ENCODE measurements at places on chromosomes 3 and 15.

DNA sequence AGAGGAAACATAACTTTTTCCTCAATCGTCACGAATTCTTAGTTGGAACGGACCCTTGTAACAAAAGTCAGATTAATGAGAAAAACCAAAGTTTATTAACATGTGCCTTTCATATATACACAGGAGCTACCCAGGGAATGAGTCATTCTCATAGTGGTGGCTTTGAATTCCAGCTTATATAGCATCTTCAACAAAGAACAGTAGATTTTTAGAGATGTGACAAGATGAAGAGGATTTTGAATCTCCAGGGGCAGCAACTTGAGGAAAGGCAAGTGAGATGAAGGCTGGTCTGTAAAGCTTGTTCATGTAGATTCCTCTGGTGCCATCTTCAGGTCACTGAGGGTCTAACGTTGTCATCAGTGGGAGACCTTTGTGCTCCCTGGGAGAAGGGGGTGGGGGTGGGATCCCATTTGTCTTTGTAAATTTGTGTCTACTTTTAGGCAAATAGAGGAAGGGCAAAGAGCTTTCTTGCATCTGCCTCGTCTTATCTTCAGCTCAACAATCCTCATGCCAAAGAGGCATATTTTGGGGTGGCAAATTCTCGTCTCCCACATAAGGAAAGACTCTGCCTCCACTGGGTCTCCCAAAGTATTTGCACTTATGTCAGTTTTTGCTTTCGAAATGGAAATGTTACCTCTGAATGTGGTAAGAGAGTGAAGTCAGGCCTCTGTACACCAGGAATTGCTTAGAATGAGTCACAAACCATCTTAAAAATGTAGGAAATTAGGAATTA, 29.5 kb downstream of the CLEC3B start:
- DNase-seq: no peak

GRCh38 chr3:133494469-133494868, 79.0 kb upstream of the CDV3 start:
- no peak for DNase-seq

- peak; percentile 86 for DNase-seq
Measured at GRCh38 chr3:135329479-135329878, 534.4 kb downstream of the EPHB1 start.

- no peak for DNase-seq
Measured at GRCh38 chr3:113560831-113561623, 28.7 kb downstream of the SIDT1 start.

- no peak for DNase-seq
Measured at GRCh38 chr15:32784581-32784980, 66.8 kb downstream of the GREM1 start.

- no peak for DNase-seq
Measured at GRCh38 chr15:96362755-96363651, 32.5 kb downstream of the NR2F2 start.

DNA sequence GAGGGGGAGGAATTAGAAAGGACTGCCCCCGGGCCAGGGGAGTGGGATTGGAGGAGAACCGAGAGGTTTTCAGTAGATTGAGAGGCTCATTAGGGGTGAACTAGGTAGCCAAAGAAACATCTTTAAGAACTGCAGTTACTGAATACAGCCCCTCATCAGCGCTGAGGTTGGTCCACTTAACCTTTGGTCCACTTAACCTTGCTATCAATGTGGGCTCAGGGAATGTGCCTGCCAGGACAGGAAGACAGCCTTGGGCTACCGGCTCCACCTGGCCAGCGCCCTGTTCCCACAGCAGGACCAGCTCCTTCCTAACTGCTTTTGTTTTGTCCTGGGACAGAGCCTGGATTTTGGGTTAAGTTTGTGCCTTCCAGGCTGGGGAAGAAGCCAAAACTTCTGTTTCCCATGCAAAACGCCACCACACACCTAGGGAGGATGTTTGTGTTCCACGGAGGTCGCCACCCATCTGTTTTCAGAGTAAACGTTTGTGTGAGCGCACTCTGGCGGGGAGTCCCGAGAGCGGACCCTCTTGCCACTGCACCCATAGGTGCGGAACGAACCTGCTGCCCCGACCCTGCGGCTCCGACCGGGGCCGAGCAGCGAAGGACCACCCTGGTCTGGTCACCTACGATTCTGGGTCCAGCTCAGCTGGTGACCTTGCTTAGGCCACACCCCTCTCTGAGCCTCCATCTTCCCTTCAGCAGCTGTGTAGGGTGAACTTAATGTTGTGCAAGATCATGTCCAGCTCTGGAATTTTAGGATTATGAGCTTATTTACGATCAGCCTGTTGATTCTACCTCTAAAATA, 107.4 kb downstream of the VGLL4 start:
- no peak for DNase-seq

DNA sequence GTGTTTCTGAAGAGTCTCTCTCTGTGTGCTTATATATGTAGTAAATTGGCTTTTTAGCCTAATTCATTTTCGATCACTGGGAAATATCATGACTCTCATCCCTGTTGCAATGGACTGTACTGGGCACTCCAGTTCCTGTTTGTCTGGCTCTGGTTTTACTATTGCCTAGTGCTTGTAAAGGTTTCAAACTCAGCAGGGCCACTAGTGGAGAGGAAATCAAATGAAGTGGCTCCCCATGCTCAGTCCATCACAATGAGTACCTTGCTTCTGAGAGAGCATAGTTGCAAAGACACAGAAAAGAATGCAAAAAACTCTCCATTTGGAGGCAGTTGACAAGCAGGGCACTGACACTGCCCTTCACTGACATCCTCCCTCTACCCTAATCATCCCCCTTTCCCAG, 167.8 kb downstream of the TAFA4 start:
- no peak for DNase-seq

DNA sequence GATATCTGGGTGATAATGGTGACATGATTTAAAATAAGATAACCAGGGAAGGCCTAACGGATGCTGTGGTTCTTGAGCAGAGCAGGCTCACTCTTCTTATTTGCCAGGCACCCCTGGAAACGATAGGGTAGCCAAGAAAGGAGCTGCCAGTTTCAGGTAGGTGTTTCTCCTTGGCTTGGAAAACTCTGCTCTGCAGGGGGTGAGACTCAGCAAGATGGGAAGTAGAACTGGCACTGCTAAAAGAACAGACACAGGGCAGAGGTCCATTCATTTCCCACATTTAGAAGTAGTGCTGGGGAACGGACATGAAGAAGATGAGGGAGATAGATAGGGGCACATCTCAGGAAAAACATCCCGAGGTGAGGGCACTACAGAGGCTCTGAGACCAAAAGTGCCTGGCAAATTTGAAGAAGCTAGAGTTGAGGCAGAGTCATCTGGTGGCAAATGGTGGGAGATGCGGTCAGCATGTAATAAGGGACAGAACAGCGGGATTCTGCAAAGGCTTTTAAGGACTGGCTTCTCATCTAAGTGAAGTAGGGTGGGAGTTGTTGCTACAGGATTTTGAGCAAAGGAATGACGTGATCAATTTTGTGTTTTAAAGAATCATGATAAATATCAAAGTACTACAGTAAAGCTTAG, 323.4 kb upstream of the PLSCR5 start:
- no peak for DNase-seq

DNA sequence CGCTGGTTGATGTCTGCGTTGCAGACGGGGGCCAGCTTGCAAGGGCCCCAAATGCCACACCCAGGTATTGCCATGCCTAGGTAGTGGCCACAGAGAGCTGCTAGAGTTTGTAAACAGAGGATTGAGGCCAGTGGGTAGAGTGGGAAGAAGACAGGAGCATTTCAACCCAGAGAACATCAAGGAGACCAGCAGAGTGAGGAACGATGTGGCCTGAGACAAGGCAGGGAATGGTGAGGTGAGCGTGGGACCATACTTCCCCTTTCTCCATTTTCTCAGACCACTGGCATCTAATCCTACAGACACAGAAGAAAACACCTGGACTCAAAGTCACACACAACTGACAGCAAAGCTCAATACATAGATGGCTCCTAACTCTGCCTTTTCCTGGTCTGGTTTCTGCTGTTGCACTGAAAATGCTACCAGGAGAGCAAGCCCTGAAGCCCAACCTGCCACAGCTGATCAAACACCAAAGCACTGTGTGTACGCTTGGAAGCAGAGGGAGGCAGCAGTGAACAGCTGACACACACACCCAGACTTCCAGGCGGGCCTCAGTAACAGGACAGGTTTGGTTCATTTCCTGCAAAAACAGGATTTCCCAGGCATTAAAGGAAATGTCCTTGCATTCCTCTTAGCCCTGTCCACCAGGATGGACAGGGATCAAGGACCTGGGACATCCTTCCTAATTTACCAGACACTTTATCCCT, 1.6 kb downstream of the FAM174B start:
- peak; percentile 64 for DNase-seq

DNA sequence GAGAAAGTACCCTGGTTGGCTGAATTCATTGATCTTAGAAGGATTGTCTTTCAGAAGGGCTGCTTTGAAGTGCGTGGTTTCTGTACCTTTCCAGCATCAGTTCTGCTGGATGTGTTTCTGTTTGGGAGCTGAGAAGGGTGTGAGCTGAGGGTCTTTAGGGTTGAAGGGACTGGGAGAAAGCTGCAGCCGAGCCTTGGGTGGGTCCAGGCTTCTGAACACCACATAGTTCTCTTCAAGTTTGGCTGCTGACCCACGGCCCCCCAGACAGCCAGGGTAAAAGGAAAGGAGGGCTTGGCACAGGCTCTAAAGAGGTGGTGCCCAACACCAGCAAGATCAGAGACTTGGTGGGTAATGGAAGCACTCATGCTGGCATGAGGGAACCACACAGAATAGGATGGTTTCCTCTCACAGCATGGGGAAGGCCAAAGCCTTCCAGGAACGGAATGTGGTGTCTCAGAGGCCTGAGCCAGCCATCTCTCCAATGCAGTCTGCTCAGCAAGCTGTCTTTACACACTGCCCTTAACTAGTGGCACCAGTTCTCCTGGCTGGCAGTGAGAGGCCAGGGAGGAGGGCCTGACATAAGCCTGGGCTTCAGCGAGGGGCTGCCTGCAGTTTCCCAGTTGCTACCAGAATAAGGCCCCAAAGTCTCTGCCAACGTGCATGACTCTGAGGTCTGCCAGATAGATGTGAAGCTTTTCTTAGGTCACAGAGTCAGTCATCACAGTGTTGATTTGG, 239.0 kb upstream of the TRIM42 start:
- no peak for DNase-seq

- peak; percentile 70 for DNase-seq
Measured at GRCh38 chr15:68256675-68257450, 20.7 kb upstream of the FEM1B start.

DNA sequence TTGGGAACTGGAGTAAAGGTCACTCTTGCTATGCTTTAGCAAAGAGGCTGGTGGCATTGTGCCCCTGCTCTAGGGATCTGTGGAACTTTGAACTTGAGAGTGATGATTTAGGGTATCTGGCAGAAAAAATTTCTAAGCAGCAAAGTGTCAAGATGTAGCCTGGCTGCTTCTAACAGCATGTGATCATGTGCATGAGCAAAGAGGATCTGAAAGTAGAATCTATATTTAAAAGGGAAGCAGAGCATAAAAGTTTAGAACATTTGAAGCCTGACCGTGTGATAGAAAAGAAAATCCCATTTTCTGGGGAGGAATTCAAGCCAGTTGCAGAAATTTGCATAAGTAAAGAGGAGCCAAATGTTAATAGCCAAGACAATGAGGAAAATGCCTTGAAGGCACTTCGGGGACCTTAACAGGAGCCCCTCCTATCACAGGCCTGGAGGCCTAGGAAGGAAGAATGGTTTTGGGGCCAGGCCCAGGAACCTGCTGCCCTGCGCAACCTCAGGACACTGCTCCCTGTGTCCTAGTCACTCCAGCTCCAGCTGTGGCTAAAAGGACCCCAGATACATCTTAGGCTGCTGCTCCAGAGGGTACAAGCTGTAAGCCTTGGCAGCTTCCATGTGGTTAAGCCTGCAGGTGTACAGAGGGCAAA, 212.2 kb upstream of the LINGO1 start:
- no peak for DNase-seq

DNA sequence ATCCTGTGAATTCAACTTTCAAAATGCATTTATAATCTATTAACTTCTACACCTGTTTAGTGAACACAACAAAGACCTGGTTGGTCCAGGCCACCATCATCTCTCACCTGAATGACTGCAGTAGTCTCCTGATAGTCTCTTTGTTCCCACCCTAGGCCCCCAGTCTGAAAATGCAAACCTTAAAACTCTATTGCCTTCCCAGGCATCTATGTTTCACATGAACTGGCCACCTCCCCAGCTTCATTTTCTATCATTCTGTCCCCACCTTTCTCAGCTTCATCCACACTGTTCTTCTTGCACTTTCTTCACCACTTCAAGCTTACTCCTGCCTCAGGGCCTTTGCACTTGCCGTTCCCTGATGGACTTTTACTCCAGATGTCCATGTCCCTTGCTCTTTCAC, 45.0 kb downstream of the CLSTN2 start:
- DNase-seq: no peak

DNA sequence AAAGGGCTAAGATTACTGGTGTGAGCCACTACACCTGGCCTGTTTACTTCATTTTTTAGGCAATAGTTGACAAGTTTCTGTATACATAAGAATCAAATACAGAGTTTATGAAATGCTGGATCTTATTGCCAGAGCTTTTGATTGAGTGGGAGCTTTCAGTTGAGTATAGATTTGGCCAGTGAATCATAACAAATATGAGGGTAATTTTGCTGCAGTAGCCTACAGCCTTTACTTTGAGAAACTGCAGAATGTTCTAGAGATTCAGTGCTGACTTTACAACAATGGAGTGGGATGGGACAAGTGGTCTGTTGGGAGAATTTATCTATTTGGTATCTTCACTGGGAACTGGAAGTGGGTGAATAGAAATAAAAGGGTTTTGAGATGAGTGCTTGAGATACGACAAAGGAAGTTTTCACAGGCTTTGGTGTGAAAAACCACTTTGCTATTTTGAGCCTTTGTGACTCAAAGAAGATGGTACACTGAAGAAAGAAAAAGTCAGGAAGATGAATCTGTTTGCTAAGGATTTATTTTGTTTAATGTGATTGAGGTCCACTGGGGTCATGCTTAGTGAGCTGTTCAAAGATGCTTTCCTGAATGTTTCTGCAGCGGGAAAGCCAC, 227.8 kb downstream of the UBE2E2 start:
- no peak for DNase-seq

DNA sequence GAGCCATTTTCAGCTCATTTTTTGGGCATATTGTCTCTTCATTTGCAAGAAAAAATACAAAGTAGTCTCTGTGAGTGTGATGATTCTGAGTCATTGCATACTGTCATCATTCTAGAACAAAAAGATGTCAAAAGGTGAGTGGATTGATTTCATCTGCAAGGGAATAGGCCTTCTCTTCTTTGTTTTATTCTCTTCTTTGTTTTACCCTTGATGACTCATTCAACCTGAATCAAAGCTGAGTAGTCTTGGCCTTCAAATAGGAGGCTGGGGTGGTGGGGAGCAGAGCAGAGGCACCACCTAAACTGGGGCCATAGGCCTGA, 25.4 kb downstream of the CYP19A1 start:
- no peak for DNase-seq

DNA sequence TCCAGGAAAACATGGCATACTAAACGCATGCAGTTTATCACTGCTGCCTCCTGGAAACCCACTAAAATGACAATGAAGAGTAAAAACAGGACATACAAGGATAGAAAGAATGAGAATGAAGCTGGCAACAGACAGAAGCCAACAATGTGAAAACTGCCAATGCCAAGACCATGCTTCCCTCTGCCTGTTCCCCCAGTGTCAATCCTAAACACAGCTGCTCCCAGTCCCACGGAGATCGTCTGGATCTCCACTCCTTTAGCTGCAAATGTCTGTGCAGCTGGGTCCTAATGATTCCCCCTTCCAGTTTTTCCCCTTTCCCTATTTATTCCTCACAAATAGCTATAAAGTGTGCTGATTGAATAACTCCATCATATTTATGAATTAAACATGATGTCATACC, 16.1 kb downstream of the LEO1 start:
- no peak for DNase-seq

GRCh38 chr3:15300323-15301078, 31.9 kb downstream of the SH3BP5 start:
- no peak for DNase-seq
